ENCODE measurements at places on chromosomes 2 and 18.

- H3K36me3 ChIP-seq, result peaks cover 58% of the 10 kb centered on the region
- H3K4me1 ChIP-seq, result peaks cover 3% of the 10 kb centered on the region
- no peak overlapping the region for H3K4me3 ChIP-seq
- no peaks in the 10 kb centered on the region for H3K27me3 ChIP-seq
- no peak overlapping the region for H3K27ac ChIP-seq
These were observed 74.3 kb downstream of the XRCC5 start for GRCh38 chr2:216183462-216183861.

DNA sequence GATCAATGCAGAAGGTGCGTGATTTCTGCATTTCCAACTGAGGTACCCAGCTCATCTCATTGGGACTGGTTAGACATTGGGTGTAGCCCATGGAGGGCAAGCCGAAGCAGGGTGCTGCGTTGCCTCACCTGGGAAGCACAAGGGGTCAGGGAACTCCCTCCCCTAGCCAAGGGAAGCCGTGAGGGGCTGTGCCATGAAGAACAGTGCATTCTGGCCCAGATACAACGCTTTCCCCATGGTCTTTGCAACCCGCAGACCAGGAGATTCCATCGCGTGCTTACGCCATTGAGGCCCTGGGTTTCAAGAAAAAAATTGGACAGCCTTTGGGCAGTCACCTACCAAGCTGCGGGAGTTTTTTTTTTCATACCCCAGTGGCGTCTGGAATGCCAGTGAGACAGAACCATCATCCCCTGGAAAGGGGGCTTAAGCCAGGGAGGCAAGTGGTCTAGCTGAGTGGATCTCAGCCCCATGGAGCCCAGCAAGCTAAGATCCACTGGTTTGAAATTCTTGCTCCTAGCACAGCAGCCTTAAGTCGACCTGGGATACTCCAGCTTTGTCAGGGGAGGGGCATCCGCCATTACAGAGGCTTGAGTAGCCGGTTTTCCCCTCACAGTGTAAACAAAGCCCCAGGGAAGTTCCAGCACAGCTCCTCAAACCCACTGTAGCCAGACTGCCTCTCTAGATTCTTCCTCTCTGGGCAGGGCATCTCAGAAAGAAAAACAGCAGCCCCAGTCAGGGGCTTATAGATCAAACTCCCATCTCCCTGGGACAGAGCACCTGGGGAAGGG lies 21.7 kb downstream of the TFPI start:
- H3K4me3 ChIP-seq, result no peak overlapping the region
- H3K27me3 ChIP-seq, result no peaks in the 10 kb centered on the region
- peaks cover 12% of the 10 kb centered on the region for H3K36me3 ChIP-seq
- H3K27ac ChIP-seq, result no peak overlapping the region
- DNase-seq, result no peak

DNA sequence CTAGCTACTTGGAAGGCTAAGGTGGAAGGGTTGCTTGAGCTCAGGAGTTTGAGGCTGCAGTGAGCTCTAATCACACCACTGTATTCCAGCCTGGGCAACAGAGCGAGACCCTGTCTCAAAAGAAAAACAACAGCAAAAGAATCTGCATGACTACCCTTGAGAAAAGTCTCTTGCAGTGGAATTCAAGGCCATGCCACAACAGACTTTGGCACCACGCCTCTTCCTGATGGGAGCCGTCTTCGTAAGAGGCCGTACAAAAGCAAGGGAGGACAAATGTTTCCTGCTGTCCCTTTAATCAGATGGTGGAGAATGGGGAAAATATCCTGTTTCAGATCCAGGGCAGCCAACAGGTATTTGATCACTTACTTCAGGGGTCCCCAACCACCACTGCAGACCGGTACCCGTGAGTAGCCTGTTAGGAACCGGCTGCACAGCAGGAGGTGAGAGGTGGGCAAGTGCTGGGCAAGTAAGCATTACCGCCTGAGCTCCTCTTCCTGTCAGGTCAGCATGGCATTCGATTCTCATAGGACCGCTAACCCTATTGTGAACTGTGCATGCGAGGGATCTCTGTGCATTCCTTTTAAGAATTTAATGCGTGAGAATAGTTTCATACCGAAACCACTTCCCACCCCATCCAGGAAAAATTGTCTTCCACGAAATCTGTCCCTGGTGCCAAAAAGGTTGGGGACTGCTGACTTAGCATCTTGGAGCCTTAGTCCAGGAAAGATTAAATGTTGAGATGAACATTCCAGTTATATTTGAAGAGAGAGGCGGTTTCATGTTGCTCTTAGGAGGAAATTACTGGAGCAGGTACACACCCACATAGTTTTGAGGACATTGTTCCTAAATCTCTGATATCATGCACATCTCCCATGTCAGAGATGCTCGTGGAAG lies 94.4 kb upstream of the XPO1 start:
- no peaks in the 10 kb centered on the region for H3K27me3 ChIP-seq
- DNase-seq, result no peak
- no peak overlapping the region for H3K27ac ChIP-seq
- peaks cover 2% of the 10 kb centered on the region for H3K4me1 ChIP-seq

- H3K27ac ChIP-seq, result peak overlapping the region; percentile 88
- H3K4me3 ChIP-seq, result no peak overlapping the region
- H3K27me3 ChIP-seq, result no peaks in the 10 kb centered on the region
These were observed 69.0 kb downstream of the REV1 start for GRCh38 chr2:99420751-99421299.

DNA sequence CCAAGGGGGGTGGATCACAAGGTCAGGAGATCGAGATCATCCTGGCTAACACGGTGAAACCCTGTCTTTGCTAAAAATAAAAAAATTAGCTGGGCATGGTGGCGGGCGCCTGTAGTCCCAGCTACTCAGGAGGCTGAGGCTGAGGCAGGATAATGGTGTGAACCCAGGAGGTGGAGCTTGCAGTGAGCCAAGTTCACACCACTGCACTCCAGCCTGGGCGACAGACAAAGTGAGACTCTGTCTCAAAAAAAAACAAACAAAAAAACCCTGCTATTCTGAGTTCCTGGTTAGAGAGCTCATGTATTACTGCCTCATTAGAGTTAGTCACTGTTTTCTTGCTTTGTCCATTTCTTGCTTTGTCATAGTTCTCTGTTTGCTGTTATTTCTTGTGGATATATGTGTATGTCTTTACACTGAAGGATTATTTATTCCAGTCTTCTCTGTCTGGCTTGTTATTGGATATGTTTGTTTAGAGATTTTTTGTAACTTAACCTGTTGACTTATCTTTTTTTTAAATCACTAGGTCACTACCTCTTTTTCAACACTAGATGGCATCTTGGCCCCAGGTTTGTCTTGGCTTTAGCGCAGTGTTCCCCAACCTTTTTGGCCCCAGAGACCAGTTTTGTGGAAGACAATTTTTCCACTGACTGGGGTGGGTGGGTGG lies 17.0 kb downstream of the TTLL4 start:
- no peak overlapping the region for H3K4me3 ChIP-seq
- no peaks in the 10 kb centered on the region for H3K4me1 ChIP-seq
- no peaks in the 10 kb centered on the region for H3K27me3 ChIP-seq
- H3K36me3 ChIP-seq, result peaks cover 4% of the 10 kb centered on the region
- no peak overlapping the region for H3K27ac ChIP-seq

DNA sequence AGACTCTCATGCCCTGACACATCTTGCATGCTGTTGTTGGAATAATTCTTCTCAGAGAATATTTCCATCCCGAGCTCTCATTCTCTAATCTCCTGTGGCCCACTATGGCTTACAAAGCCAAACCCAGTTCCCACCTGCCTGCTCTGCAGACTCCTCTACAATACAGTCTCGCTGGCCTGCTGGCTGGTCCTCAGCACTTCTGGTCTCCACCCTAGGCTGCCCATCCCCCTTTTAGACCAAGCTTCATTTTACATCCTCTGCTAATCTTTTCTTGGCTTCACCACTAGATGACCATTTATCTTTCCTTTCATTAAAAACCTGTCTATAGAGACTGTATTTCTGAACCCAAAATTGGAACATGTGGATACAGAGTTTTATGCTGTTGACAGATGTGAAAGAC lies 42.5 kb upstream of the YPEL5 start:
- no peak for DNase-seq
- H3K27ac ChIP-seq, result no peak overlapping the region
- peaks cover 8% of the 10 kb centered on the region for H3K4me1 ChIP-seq

DNA sequence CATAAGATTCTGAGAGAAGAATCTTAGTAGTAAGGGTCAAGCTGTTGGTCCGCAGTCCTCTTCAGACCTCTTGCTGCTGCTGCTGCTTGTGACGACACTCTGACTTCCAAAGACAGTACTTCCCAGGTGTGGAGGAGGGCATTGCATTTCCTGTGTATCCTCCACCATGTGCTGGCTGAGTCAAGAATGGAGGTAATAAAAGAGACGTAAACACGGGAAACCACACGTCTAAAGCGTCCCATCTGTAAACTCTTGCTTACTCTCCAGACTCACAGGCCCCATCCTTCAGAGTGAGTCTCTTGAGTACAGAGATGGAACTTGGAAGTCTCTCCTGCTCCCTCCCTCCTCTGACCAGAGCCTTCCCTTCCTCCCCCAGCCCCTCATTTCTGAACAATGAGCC lies 25.6 kb downstream of the KLHL29 start:
- no peaks in the 10 kb centered on the region for H3K27me3 ChIP-seq
- H3K4me3 ChIP-seq, result no peak overlapping the region
- H3K27ac ChIP-seq, result no peak overlapping the region
- H3K36me3 ChIP-seq, result peaks cover 4% of the 10 kb centered on the region

GRCh38 chr2:24926602-24927252 lies 6.7 kb upstream of the ADCY3 start:
- H3K27ac ChIP-seq, result no peak overlapping the region
- H3K36me3 ChIP-seq, result no peaks in the 10 kb centered on the region
- no peak for DNase-seq
- no peaks in the 10 kb centered on the region for H3K27me3 ChIP-seq
- H3K4me1 ChIP-seq, result peaks cover 6% of the 10 kb centered on the region

GRCh38 chr18:25876330-25876948 lies 214.0 kb downstream of the SS18 start:
- H3K27me3 ChIP-seq, result no peaks in the 10 kb centered on the region
- H3K4me3 ChIP-seq, result no peak overlapping the region
- no peaks in the 10 kb centered on the region for H3K36me3 ChIP-seq
- peaks cover 12% of the 10 kb centered on the region for H3K4me1 ChIP-seq
- peak overlapping the region; percentile 98 for H3K27ac ChIP-seq

- no peak overlapping the region for H3K27ac ChIP-seq
- H3K4me1 ChIP-seq, result no peaks in the 10 kb centered on the region
- no peak for DNase-seq
These were observed 39.3 kb upstream of the NRXN1 start for GRCh38 chr2:51071191-51071590.

DNA sequence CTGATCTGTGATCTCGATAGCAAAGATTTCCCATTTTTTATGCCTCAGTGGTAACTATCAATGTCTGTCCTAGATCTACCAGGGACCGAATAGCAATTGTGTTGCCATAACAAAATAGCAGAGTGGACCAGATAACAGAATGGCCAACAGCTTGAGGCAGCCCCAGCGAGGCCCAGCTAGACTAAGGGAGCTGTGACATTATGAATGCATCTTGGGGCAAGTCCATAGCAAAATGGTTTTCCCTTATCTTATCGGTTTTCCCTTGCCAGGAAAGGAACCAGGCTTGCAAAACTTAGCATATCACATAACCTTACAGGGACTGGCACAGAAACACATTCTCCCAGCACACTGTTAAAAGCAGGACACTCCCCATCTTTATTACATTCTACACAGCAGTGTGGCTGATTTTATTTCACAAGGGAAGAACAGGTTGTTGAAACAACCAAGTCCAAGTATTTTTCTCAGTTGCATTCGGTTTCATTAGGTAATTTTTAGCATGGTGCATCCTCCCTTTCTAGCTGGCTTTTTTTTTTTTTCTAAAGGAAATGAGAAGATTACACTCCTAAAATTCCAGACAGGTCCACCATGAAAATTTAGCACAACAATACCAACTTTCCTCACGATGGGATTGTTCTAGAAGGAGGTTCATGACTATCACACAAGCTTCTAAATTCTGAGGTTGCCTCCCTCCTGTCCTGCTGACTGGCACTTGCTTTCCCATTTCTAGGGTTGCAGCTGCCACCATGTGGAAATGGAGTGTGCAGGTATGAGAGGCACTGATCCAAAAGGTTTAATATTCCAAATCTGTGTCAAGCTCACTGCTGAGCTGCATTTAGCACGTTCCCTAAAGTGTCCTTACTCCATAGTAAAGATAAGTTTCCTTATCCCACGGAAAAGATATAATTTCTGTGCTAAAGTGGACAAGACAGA lies 97.0 kb upstream of the SLC35G4 start:
- no peaks in the 10 kb centered on the region for H3K36me3 ChIP-seq
- no peak overlapping the region for H3K27ac ChIP-seq

GRCh38 chr2:226136739-226137138 lies 662.9 kb downstream of the IRS1 start:
- no peaks in the 10 kb centered on the region for H3K27me3 ChIP-seq
- H3K27ac ChIP-seq, result peak overlapping the region; percentile 5
- H3K36me3 ChIP-seq, result no peaks in the 10 kb centered on the region

DNA sequence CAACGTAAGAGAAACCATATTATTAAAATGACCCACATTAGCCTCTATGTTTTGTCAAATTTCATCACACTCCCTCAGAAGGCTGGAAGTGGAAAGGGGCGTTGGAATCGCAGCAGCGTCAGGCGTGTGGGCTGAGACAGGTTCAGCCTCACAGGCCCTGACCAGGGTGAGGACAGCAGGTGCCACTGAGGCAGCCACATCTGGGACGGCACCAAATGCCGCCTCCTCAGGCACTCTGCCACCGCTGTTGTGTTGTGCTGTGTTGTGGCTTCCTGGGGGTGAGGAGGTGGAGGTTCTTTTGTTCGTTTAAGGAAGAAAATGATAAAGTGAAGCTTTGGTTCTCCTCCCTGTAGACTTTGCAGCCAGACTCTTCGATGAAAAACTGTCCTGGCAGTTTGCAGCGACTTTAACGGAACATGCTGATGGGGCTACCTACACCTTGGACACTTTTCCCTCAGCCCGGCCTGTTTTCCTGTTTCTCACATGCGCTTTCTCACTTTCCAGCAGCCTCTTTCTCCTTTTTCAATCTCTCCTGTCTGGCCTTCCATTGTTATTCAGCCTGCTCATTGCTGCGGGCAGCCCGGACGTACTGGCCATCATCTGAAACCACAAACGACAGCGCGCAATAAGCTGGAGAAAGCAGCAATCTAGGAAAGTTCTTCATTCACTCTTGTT lies 44.9 kb upstream of the SALL3 start:
- H3K27me3 ChIP-seq, result no peaks in the 10 kb centered on the region
- no peak overlapping the region for H3K27ac ChIP-seq
- H3K4me1 ChIP-seq, result no peaks in the 10 kb centered on the region

GRCh38 chr2:18170642-18171041 lies 292.2 kb downstream of the KCNS3 start:
- no peaks in the 10 kb centered on the region for H3K36me3 ChIP-seq
- H3K27ac ChIP-seq, result no peak overlapping the region
- peaks cover 17% of the 10 kb centered on the region for H3K27me3 ChIP-seq
- no peak overlapping the region for H3K4me3 ChIP-seq
- no peak for DNase-seq

GRCh38 chr18:62735387-62735786 lies 20.0 kb downstream of the PHLPP1 start:
- H3K27ac ChIP-seq, result no peak overlapping the region
- H3K27me3 ChIP-seq, result no peaks in the 10 kb centered on the region
- no peaks in the 10 kb centered on the region for H3K36me3 ChIP-seq
- no peak for DNase-seq
- no peaks in the 10 kb centered on the region for H3K4me1 ChIP-seq

- DNase-seq, result peak; percentile 85
- no peak overlapping the region for H3K27ac ChIP-seq
- peaks cover 2% of the 10 kb centered on the region for H3K4me1 ChIP-seq
- H3K27me3 ChIP-seq, result no peaks in the 10 kb centered on the region
- peaks cover 50% of the 10 kb centered on the region for H3K36me3 ChIP-seq
These were observed 2.9 kb downstream of the MXD1 start for GRCh38 chr2:69917852-69918251.

Data from mesenchymal stem cell (in vitro differentiated cells and primary cell).